ENCODE measurements at places on chromosomes 3 and 15. TPM values are rescaled to one million over a fixed set of nuclear protein-coding genes. Genes with fewer than 3 reads are reported as not detected.

DNA sequence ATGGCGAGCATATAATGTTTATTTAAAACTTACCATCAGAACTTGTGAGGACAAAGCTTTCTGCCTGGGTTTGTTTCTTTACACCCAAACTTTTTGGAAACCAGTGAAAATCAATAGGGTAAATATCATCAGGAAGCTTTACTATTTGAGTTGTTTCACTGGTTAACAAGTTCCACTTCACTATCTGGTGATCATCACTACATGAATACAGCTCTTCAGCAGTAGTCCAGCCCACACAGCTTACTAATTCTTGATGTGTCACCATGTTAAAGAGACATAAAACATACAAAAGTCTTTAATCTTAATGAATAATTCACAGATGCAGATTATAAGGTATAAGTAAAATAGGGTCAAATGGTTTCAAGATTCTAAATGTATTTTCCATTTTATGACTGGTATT is 17.6 kb downstream of the IFT80 start:
- DNase-seq: no peak

DNA sequence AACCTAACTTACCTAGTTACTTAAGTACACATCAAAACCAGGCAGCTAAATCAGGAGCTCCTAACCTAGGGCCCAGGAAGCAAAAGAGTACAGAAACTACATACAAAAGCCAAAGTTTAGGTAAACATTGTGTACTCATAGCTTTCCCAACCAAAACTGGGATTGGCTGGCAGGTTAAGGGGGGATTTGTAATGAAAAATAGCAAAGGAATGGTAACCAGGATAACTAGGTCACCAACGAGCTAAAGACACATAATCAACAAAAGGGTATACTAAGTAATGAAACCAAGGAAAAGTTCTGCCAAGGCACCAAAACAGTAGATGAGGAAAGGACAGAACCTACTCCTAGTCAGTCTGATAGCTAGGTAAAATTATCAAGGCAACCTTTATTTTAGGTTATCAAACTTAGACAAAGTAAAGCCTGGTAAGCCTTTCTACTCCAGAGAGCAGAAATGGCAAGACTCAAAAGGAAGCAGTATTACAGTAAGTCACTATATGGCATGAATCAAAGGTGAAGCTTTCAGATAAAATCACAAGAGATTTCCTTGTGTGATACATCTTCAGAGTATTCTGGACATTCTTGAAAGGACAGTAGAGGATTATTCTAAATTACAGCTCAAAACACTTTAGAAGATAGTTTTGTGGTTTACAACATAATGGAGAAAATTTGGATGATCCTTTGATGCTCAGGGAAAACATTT is 10.2 kb downstream of the TRA2B start:
- DNase-seq: no peak

GRCh38 chr15:65918357-65918920 is 49.1 kb downstream of the RAB11A start:
- no peak for DNase-seq

DNA sequence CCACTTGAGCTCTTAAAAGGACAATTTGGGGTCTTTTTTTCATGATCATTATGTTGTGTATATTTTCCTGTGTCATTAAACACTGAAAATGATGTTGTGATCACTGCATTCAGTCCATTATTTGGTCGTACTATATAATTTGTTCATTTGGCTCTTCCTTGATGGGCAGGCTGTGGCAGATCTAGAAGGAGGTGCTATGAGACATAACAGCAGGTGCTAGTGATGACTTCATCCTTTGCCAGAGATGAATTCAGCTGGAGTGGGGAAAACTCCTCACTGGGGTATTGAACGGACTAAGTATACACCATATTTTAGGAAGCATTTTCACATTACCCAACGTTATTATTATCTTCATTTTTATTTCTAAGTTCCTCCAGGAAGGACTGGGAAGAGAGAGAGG is 12.0 kb downstream of the CMTM7 start:
- DNase-seq: no peak

DNA sequence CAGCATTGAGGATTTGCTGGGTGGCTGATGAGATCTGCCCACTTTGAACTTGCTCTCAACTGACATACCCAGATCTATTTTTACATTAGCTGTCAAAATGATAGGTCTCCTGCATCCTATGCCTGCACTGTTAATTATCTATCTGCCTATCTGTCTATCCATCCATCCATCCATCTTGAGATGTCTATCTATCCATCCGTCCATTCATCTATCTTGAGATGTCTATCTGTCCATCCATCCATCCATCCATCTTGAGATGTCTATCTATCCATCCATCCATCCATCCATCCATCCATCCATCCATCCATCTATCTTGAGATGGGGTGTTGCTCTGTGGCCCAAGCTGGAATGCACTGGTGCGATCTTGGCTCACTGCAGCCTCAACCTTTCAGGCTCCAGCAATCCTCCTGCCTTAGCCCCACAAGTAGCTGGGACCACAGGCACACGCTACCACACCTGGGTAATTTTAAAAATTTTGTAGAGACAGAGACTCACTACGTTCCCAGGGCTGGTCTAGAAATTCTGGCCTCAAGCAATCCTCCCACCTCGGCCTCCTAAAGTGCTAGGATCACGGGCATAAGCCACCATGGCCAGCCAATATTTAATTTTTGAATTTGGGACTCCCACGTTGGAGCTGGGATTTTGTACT is 159.4 kb upstream of the NSMCE3 start:
- no peak for DNase-seq

The MAP6D1 gene
- polyA plus RNA-seq: 41.3 TPM

The TRPC1 gene
- 7.3 TPM for polyA plus RNA-seq

GRCh38 chr3:36595511-36595910 is 168.8 kb downstream of the DCLK3 start:
- DNase-seq: peak; percentile 6

The QARS1 gene
- polyA plus RNA-seq: 268 TPM

GRCh38 chr3:194058189-194058571 is 77.8 kb upstream of the HES1 start:
- DNase-seq: no peak

The ADCY5 gene
- 4.3 TPM for polyA plus RNA-seq

The TYRO3 gene
- 15.9 TPM for polyA plus RNA-seq

The PLSCR2 gene
- not detected for polyA plus RNA-seq

The ZNF860 gene
- 0.47 TPM for polyA plus RNA-seq

- DNase-seq: no peak
These were observed 363.8 kb upstream of the NAALADL2 start for GRCh38 chr3:174495311-174495710.

Data from forelimb muscle (tissue), 1 donor.